AG09319 (cell line): ENCODE measurements at places on chromosomes 3 and 15.

DNA sequence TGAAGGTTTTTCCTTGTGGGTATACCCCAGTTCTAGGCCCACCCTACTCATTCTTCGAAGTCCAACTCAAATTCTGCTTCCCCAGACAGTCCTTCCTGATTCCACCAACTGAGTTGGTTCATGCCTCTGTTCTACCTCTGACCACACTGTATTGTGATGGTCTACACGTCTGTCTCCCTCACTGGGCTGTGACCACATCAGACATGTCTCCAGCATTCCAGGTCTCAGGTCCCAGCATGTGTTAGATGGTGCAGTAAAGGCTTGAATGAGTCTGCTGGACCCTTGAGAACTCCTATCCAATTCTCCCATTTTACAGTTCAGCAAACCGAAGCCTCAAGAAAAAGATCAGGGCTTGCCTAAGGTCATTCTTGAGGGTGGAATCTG is 2.8 kb upstream of the ATP2B2 start:
- no peak for DNase-seq

DNA sequence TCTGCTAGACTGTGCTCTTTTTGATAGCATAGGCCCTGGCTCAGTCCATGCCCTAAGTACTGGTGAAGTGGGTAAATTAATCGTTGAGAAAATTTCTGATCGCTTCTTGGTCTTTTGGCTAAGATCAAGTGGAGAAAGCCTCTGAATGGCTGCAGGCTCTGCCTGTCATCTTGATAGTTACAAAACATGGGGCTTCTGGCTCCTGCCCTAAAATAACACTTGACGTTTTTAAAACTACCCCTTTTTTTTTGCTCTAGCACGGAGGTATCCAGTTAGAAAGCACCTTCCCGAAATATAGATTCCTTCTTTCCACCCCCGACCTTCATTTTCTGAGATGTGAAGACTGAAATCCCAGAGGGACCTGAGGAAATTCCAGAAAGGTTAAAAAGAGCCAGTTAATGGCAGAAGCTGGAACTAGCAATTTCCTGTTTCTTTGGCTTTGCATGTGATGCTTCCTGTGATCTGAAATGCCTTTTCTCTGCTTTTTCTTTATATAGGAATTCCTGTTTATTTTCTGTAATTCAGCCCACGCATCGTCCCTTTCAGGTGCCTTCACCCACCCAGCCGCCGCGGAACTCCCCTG is 799 bp upstream of the C2CD4B start:
- DNase-seq: no peak

GRCh38 chr3:140145528-140145927 is 210.5 kb downstream of the CLSTN2 start:
- no peak for DNase-seq

DNA sequence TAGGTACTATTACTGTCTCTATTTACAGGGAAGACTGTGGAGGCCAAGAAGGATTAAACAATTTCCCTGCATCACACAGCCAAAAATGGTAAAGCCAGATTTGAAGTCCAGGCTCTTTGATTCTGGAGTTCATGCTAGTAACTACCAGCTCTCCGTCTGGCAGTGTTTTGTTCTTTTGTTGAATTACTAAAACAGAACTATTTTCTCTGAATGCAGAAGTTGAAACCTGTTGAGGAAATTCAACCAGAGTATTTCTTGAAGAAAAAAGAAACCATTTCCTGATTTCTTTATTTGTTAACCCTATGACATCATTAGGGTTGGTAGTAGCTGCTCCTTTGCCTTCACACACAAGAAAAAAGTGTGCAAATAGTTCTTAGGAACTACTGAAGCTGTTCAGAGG is 34.3 kb downstream of the CRTC3 start:
- no peak for DNase-seq

DNA sequence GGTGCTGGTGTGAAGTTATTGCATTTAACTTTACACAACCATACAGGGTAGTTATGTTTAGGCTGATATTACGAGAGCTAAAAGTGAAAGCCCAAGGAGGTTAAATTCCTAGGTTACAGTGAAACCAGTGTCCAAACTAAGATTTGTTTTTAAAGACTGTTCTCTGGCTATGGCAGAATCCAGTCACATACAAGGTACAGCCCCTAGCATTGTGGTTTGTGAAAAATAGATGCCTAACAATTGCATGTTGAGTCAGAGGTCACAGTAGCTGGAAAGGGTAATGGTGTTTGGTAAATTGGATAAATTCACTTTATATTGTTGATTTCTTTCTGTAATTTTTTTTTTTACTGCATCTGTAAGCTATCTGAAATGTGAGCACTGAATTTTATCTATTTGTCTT is 614.6 kb upstream of the TBL1XR1 start:
- DNase-seq: no peak

- no peak for DNase-seq
These were observed 490.1 kb upstream of the ATP11B start for GRCh38 chr3:182303169-182303568.

- no peak for DNase-seq
These were observed 73.5 kb upstream of the PPIB start for GRCh38 chr15:64236156-64236894.

DNA sequence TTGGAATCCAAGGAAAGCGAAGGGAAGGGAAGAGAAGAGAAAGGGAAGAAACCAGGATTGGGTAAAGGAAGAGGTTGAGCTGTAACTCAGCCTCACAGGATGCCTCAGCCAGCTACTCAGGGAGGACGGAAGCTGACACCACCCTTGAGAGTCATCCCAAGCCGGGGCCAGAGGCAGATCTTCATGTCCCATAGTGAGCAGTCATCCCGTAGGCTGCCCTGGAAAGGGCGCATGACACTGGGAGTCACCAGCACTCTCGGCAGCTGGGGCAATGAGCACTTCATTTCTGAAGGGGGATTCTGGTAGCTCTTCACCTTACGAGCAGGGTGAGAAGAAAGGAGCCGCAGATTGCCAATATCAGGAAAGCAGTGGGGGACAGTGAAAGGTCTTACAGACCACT is 60.1 kb upstream of the PCSK6 start:
- DNase-seq: no peak

- DNase-seq: no peak
These were observed 31.3 kb downstream of the CCDC13 start for GRCh38 chr3:42741796-42742195.

- DNase-seq: no peak
These were observed 155.2 kb downstream of the DNAJB8 start for GRCh38 chr3:128311441-128311844.

- no peak for DNase-seq
These were observed 32.1 kb upstream of the PCSK6 start for GRCh38 chr15:101521591-101521990.

- DNase-seq: no peak
These were observed 30.4 kb upstream of the ZNF639 start for GRCh38 chr3:179292450-179292849.

DNA sequence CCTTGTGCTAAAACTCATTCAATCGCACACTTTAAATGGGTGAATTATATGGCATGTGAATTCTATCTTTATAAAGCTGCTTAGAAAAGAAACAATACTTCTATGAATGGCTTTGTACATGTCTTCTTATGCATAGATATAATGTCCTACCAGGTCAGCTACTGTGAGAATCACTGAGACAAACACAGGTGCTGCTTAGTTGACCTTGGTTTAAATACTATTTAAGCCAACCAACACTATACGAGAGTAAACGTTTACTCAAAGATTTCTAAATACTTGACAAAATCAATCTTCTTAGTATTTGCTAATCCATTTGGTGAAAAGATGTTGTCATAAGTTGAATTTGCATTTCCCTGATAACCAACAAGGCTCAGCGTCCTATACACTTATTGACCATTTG is 260.3 kb downstream of the ADAMTS17 start:
- no peak for DNase-seq

DNA sequence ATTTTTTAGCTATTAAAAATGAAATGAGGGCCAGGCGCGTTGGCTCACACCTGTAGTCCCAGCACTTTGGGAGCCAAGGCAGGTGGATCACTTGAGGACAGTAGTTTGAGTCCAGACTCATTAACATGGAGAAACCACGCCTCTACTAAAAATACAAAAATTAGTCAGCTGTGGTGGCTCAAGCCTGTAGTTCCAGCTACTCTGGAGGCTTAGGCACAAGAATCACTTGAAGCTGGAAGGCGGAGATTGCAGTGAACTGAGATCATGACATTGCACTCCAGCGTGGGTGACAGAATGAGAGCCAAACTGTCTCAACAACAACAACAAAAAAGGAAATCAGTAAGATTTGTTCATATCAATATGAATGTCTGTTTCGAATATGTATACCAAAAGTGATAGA is 517.1 kb downstream of the ROBO1 start:
- no peak for DNase-seq

DNA sequence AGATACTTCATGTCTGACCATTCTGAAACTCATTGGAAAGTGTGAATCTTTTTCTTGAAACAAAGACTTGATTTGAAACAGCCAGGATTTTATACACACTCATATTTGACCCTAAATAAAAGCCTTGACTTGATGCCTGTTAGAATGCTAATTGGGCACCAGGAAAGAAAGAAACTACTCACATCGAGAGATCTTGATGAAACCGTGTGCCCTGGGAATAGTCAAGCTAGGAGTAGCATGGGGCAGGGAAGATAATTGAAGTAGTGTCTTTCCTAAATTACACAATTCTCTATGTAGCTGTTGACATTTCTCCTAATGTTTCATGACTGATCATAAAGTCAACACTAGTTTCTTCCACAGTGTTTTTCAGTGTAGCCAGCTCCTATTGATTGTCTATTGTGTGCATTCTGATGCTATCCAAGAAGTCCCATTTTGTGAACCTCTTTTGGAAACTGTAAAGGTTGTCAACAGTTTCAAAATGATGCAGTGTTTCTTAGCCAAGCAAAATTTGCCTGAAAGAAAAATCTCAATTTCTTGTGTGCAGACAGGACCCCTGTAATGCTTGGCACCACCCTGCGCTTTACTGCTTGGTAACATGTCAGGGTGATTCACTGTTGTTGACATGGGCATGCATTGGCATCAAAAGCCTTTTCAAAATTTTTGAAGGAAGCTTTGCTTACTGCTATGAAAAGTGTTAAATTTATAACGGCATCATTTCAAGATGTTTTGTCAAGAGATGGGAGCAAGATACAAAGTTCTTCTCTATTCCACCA is 52.5 kb upstream of the OTOL1 start:
- DNase-seq: no peak

DNA sequence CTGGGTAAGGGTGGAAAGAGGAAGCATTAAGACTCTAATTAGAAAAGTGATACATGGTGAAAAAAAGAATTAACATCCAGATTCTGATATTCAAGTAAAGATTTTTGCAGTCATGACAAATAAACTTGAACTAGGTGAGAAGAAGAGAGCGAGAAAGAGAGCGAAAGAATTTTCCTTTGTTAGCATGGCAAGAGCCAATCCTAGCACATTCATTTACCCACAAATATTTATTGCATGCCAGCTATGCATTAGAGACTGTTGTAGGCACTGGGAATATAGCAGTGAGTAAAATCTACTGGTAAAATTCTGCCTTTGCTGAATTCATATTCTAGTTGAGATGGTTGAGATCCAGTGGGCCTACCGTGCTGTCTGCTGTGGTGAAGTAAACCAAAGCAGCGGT is 177.9 kb upstream of the DPH6 start:
- no peak for DNase-seq

DNA sequence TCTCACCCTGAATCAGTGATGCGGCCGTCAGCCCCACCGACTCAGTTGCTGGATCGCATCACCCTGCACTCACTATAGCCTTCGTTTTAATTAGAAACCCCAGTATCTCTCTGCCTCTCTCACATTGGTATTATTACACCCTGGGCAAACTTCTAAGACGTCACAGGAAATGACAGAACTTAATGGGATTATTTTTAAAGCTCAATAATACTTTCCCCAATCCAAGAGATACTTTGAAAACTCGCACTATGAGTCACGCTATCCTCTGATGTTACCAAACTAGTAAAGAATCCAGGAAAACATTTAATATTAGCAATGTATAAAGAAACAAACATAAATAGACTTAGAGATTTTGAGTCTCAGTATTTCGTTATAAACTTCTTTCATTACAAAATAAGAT is 36.6 kb downstream of the RUBCN start:
- DNase-seq: no peak

DNA sequence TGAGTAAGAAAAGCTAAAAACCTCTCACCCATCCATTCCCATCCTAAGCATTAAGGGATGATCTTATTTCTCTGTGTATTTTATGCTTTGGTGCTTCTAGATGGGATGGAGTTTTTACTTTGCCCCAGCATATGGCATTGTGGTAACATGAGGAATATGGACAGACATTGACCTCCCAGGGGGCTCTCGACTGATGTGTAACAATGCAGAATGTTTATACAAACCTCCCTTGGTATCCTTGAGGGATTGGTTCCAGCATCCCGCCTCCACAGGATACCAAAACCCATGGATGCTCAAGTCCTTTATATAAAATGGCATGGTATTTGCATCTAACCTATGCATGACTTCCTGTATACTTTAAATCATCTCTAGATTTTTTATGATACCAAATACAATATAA is 21.6 kb downstream of the PDIA5 start:
- DNase-seq: no peak

- no peak for DNase-seq
These were observed 48.1 kb downstream of the COL6A5 start for GRCh38 chr3:130393594-130393993.

DNA sequence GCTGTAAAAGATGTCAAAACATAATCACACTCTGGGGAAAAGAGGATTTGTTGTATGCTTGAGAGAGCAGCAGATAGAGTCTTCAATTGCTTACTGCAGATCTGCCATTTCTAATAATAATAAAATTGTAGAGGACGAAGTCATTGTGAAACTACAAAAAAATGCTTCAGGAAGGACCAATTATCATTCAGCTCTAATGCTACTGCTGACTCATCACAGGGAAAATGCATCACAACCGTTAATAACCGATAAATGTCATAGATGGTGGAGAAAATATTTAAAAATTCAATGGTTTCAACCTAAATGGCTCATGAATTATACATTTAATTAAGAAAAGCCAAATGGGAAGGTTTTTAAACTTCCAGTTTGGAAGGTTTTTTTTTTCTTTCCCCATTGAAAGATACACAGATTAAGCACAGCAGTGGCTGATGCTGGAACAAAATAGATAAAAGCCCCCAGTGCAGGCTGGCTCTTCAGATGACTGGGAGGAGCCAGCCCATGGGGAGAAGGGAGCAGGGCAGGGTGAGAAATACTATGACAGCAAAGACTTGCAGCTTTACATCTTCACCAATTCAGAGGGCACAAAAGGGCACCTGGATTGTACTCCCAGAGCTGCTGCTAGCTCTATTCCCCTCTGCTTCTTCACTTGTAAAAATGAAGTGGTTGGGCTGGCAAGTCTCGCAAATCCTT is 196.1 kb downstream of the CNTN6 start:
- no peak for DNase-seq

DNA sequence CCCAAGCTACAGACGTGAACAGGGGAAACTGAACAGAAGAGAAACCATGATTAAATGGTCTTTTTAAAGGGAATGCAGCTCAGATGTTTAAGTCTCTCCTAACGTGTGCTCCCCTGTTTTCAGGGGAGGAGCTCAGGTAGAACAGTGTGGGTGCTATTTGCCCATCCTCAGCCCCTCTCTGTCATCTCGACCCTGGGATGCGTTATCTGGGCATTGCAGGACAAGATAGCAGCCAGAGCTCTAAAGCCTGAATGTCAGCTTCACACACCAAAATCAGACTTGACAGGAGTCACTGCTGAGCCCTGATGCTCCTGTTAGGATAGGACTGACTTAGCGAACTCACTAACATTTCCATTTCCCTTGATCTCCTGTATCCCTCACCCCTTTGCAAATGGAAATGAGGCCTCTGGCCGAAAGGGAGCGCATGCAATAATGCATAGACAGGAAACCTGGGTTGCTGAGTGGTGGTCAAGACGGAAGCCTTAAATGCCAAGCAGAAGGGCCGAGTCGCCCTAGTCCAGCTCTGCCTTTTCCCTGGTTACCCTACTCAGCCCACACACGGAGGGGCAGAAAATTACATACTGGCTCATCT is 234.9 kb upstream of the TPM1 start:
- DNase-seq: no peak
